ENCODE measurements at places on chromosomes 2 and 18. TPM values are rescaled to one million over a fixed set of nuclear protein-coding genes. Genes with fewer than 3 reads are reported as not detected.
A peak's percentile ranks its signal among the peaks of the same experiment; 100 is the strongest.

DNA sequence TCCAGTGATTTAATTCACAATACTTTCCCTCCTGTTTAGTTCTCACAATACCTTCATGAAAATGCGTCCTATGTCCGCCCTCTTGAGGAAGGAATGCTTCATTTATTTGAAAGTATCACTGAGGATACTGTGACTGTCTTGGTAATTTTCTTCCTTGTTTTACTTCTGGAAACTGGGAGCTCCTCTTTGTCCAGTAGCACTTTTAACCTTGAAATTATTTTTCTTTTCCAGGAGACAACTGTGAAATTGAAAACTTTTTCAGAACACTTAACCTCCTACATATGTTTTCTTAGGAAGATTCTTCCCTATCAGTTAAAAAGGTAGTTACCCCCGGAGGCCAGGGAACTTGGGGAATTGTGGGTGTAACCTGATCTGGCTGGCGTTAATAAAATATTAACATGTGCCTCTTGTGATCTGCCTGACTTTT, 58.9 kb upstream of the STON1 start:
- DNase-seq, result no peak

DNA sequence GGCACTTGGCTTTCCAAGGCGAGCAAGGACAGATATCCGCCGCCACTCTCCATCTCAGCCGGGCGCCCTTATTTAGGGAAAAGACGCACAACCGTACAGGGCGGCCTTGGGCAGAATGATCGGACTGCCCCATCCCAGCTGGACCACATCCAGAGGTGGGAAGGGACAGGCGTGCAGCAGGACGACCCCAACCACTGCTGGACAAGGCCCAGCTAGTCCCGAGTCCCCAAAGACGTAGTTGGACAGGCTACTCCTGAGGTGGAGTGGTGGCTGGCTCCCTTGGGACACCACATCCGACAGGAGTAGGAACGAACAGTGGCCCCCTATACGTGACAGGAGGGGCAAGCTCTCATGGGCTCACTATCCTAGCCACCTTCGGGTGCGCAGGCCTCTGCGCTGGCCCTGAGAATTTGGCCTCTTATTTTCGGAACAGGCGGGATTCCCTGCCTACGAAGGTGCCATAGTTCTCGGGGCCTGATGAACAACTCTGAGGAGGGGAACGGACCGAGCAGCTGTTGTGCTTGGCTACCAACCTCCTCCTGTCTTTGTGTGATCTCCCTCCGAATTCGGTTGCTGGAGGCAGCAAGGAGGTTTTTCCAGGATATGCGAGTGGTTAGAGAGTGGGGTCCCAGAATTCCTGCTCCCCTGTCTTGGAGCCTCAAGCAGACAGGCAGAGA, 2.3 kb downstream of the FEV start:
- DNase-seq, result no peak

- no peak for DNase-seq
Measured at GRCh38 chr2:8884812-8885211, 47.4 kb upstream of the KIDINS220 start.

GRCh38 chr2:241566468-241566867, 7.9 kb downstream of the BOK start:
- DNase-seq, result peak; percentile 17

GRCh38 chr18:30358555-30358954, 684.0 kb downstream of the DSC3 start:
- no peak for DNase-seq

DNA sequence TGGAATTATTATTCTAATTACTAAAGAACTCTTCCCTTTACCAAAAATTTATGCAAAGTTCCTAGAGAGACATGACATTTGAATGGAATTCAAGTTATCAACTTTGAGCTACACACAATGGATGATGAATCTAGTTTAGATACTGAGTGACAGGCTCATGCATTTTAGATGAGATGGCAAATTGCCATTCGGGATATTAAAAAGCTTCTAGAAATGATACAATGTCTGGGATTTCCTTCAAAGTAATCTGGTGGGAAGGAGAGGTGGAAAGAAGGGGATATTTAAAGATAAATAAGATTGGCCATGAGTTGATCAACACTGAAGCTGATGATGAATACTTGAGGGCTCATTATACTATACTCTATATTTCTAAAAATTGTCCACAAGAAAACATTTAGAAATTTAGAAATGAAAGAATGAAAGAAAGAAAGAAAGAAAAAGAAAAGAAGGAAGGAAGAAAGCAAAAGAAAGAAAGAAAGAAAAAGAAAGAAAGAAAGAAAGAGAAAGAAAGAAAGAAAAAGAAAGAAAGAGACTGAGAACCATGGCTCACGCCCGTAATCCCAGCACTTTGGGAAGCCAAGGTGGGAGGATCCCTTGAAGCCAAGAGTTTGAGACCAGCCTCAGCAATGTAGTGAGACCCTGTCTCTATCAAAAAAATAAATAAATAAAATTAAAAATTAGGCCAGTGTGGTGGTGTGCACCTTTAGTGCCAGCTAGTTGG, 62.6 kb upstream of the NEDD4L start:
- no peak for DNase-seq

DNA sequence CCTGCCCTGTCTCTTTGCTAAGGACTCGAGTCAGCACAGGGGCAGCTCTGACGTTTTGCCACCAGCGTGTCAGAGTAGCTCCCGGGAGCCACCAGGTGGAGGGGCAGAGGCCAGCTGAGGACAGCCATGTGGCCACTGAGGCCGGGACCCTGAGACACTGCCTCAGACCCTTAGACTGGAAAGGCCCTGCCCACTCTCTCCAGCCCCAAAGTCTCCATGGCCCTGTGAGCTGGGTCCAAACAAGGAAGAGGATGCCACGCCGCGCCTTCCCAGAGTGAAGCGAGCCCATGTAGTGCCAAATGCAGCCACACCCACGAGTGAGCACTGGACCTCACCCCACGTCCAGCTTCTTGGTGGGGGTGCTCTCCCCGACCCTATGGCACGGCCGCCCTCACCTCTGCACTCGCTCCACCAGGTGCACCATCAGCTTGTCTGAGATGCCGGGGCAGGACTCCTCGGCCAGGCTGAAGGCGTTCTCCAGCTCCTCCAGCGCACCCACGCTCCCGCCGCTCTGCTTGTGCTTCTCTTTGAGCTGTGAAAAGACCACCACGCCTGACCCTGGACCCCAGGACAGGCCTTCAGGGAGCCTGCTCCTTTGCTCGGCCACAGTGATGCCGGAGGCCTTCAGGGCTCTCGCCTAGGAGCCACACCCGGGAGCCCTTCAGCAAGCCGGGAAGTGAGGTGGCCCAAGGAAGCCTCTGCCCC, 12.2 kb downstream of the STK25 start:
- DNase-seq, result no peak

DNA sequence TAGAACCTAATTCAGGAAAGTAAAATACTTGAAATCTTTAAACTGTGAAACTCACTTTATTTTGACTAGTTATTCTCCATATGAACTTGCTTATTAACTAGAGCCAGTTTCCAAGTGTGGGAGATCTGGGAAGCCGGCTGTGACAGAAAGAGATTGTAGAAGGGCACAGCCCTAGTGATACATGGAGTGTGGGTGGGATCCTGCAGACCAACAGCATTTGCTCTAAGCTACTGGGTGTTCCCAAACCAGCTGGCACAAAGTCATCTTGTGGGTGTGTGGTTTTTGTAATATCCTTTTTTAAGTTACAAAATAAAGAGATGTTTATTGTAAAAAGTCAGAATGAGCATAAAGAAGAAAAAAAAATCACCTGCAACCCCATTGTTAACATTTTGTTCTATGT, 3.4 kb downstream of the DUSP19 start:
- no peak for DNase-seq

GRCh38 chr2:234453216-234453615, 43.7 kb downstream of the ARL4C start:
- no peak for DNase-seq

- no peak for DNase-seq
Measured at GRCh38 chr2:39786761-39787522, 7.9 kb upstream of the THUMPD2 start.

DNA sequence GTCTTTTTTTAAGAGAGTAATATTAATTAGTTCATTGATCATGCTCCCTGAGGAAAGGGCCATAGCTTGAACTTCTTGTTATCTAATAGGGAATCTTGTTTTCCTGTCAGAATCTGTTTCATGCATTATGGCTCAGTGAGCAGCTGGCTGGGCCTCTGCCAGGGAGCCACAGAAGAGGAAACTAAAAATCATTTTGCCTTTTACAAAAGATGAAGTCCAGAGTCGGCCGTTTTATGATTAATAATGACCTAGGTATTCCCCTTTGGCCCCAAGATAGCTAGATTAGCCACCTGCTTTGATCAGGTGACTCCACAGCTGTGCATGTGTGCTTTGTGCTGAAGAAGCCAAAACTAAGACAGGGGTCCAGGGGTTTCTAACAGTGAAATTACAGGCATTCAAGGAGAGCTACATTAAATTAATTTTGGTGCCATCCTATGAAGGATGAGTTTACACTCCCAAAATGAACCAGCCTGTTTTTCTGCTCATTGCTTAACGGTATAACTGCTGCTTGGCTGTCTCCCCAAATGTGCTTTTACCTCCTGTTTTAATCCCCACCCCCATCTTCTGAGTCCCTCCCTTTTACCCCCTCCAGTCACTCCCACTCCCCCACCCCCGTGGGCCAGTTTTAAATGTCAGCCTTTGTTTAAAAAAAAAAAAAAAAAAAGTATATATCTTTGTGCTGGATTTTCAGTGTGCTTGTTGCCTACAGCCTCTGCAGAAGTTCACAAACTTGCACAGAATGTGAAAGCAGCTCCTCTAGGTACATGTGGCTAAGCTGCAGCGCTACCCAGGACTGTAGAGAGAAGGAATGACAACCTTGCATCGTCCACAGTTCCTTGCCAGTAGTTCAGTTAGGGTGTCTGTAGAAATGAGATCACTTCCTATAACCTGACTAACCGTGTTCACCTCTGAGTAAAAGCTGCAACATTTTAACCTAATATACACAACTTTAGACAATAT, 93.1 kb downstream of the CABLES1 start:
- DNase-seq, result no peak

GRCh38 chr2:134912361-134912760, 6.3 kb upstream of the CCNT2 start:
- DNase-seq, result no peak

Gene LAMA1
- polyA plus RNA-seq, result 0.45 TPM

Gene RGPD8
- 0.49 TPM for polyA plus RNA-seq

Gene REV1
- polyA plus RNA-seq, result 18.1 TPM

Gene G6PC2
- not detected for polyA plus RNA-seq
